ENCODE measurements at places on chromosomes 4 and X.

GRCh38 chrX:96373047-96373355, 311.6 kb upstream of the DIAPH2 start:
- no peak for DNase-seq

GRCh38 chr4:173151496-173151895, 17.1 kb upstream of the GALNT7 start:
- DNase-seq = no peak

DNA sequence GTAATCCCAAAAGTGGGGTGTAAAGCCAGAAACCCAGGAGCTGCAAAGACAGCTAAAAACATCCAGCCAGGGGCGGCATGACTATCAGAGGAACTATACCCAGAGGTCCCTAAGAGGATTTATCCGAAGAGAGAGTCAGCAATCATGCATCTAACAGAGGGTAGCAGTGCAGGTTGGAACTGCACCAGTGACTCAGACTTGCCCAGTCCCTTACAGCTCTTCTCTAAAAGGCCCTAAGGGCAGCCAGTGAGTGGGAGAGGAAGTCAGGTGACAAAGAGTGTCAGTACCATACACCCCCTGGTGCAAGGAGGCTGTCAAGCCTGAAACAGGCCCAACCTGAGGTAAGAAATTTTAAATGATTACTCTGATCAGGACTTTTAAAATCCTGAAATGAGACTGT, 88.1 kb downstream of the CAMK2D start:
- no peak for DNase-seq

- DNase-seq = no peak
These were observed 13.9 kb upstream of the PPEF2 start for GRCh38 chr4:75916091-75916661.

Data from lower lobe of right lung (tissue), 2 donors.